Camera-type eye (tissue), 1 donor: ENCODE measurements at places on chromosomes 1 and 21. TPM values are rescaled to one million over a fixed set of nuclear protein-coding genes. Genes with fewer than 3 reads are reported as not detected.

The ADCY10 gene
- 0.49 TPM for total RNA-seq

The LRRC38 gene
- total RNA-seq, result 1.6 TPM

The FCGR3A gene
- 2.9 TPM for total RNA-seq

The TCHHL1 gene
- total RNA-seq, result not detected

The SAMD13 gene
- total RNA-seq, result 5.2 TPM

The MAP3K21 gene
- total RNA-seq, result 2.1 TPM

The PLD5 gene
- total RNA-seq, result 9.5 TPM

The CRP gene
- not detected for total RNA-seq

The KANK4 gene
- total RNA-seq, result 18.5 TPM

The RNF11 gene
- 121 TPM for total RNA-seq

The SLC45A3 gene
- 3.1 TPM for total RNA-seq

The SUSD4 gene
- 12.1 TPM for total RNA-seq

The CR1L gene
- not detected for total RNA-seq

The SFPQ gene
- 363 TPM for total RNA-seq

The DNALI1 gene
- 10.0 TPM for total RNA-seq

The SPRR2B gene
- not detected for total RNA-seq

The SPRR1B gene
- not detected for total RNA-seq
